ENCODE measurements at places on chromosomes 6 and 20. TPM values are rescaled to one million over a fixed set of nuclear protein-coding genes. Genes with fewer than 3 reads are reported as not detected.

GJA10 gene
- total RNA-seq, result not detected

SCGN gene
- not detected for total RNA-seq

HLA-DQB2 gene
- 1.7 TPM for total RNA-seq

RIPOR3 gene
- not detected for total RNA-seq

EEF1A2 gene
- total RNA-seq, result not detected

SPATS1 gene
- not detected for total RNA-seq

ECT2L gene
- total RNA-seq, result not detected

PROKR2 gene
- not detected for total RNA-seq

MMS22L gene
- total RNA-seq, result 11.4 TPM

CST7 gene
- total RNA-seq, result not detected

CLIC5 gene
- total RNA-seq, result not detected

SLC52A3 gene
- total RNA-seq, result not detected

BMP5 gene
- not detected for total RNA-seq

SLPI gene
- total RNA-seq, result 13.8 TPM

DLL1 gene
- total RNA-seq, result 19.4 TPM

EFCAB8 gene
- not detected for total RNA-seq

SMLR1 gene
- not detected for total RNA-seq

SAMD5 gene
- 1.8 TPM for total RNA-seq

EYA2 gene
- total RNA-seq, result 0.08 TPM

SYNGAP1 gene
- total RNA-seq, result 2.8 TPM

DACT2 gene
- 0.16 TPM for total RNA-seq
